ENCODE measurements at places on chromosomes 4 and X.

DNA sequence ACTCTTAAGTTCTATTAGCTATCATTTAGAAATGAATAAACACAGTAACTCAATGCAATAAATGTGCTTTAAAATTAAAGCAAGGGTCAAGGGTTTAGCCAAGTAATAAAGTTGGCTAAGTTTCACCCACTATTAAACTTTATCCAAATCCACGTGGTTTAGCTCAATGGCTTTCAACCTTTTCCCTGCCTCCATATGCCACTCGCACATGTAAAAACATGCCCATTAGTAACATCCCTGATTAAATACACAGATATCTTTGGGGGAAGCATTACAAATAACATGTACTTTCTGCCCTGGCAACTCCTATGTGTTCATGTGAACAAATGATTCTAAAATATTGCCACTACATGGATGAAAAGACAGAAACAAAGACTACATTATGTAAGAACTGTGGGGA, 130.8 kb downstream of the ZAR1 start:
- DNase-seq = no peak

- no peak for DNase-seq
Observed at GRCh38 chrX:15815779-15816437, 25.6 kb downstream of the ZRSR2 start.

GRCh38 chrX:44113337-44113736, 140.1 kb upstream of the NDP start:
- DNase-seq = no peak

DNA sequence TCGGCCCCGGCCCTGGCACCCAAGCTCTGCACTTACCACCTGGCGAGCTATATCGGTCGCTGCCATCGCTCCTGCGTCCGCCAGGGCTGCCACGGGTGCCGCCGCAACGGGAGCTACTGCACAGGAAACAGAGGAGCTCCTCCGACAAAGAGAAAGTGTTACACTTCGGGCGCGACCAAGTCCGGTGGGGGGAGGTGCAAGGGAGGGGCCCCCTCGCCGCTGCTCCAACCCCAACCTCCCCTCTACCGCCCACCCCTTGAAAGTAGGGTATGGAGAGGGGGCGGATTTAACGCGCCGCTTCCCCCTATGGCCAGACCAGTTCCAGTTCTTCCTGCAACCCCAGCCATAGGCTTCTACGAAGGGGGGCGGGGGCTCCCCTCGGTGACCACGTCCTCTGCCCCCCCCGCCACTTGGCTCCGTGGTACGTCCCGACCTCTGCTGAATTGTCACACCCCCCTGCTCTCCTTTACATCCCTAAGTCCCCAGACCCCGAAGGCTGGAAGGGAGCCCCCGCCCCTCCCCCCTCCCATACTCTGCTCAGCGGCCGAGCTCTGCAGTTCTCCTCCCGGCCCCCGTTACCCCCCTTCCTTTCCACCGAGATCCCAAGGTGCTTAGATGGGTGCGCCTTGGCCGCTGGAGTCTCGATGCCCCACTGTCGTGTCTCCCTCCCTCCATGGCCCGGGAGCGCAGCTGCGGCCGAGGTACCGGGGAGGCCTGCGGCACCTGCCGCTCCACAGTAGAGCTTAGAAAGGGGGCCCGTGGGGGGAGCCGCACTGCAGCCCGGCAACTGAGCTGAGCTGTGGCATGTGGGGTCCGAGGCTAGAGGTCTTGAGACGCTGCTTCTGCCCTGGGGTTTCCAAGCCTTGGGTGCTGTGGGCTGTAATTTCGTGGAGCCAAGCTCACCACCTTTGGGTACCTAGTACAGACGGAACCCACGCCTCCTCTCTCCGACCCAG, at the start of gene SEPTIN6:
TSS of gene SEPTIN6 (minus strand) at position 129 of the 956 bp plus-strand sequence. CDS start at position 66, 63 bp downstream.
- DNase-seq = no peak

DNA sequence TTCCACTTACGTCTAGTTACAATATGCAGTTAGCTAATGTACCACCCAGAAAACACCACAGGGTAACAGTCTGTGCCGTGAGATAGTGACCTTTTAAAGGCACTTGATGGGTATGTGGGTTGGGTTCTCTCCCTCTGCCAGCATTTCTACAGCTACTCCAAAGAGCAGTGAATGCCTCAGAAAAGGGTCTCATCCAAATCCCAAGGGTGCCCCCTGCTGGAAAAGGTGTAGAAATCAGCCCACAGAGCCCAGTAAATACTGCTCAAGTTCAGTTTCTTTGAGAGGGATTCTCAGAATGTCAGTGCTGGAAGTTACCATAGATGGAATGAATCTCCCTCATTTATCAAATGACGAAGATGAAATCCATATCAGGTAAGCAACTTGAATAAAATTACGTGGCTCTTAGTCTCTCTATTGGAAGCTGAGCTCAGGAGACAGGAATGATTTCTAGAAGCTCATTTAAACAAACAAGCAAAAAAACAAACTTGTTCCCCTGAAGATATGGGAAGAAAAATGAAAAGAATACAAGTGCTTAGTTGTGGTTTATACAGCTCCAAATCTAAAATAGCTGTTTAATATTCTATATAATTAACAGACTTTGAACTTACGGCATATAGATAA, 9.5 kb downstream of the RNF175 start:
- no peak for DNase-seq

DNA sequence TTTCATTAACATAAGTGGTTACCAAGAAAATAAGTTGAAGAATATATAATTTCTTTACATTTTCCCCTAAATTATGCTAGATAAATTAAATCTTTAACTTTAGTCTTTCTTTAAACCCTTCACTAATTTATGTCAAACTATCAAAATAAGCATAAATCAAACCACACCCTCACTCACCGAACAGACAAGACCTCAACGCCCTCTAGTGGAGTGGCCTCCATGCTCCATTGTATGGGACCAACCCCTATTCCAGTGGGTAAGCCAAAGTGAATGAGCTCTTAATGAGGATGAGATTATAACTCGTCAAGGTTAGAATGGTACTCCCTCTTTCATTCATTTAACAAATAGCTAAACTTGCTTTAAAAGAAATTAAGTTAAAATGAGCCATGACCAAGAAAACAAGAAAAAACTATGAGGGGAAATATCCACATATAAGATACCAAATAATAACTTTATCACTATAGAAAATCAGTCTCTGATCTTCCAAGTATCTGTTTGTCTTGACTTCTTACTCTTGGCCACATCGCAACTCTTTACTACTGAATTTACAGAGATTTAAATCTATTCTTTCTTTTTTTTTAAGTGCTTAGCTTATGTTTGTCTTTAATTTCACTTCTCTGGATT, 15.6 kb upstream of the BBS12 start:
- no peak for DNase-seq

- no peak for DNase-seq
Observed at GRCh38 chr4:81427344-81427821, 44.3 kb downstream of the RASGEF1B start.

- no peak for DNase-seq
Observed at GRCh38 chr4:119659576-119659975, 31.0 kb upstream of the PDE5A start.

- no peak for DNase-seq
Observed at GRCh38 chr4:114087596-114088230, 108.3 kb upstream of the ARSJ start.

GRCh38 chr4:22554670-22555069, 38.8 kb upstream of the ADGRA3 start:
- DNase-seq = no peak

GRCh38 chr4:85233516-85233915, 241.4 kb upstream of the ARHGAP24 start:
- DNase-seq = no peak

- DNase-seq = no peak
Observed at GRCh38 chr4:24515698-24516097, 68.7 kb downstream of the DHX15 start.

- no peak for DNase-seq
Observed at GRCh38 chr4:174314770-174315169, 31.1 kb downstream of the CEP44 start.

GRCh38 chr4:102554992-102555391, 53.8 kb downstream of the NFKB1 start:
- no peak for DNase-seq

DNA sequence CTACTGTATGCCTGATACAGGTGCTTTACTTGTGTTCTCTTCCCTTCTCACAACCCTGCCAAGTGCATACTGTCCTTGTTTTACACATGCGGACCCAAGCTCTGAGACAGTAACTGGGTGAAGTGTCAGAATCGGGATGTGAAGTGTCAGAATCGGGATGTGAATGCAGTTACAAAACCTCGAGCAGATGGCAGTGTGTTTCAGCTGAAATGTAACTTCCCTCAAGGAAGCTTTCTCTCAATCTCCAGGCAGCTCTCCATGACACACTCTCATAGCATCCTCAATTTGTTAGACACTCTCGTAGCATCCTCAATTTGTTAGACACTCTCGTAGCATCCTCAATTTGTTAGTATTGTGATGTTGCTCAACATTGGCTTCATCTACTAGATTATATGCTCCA, 1.1 kb upstream of the HPSE start:
- DNase-seq = no peak

GRCh38 chr4:107930821-107931774, at the start of gene CYP2U1:
TSS of gene CYP2U1 (plus strand) at chr4:107931549. CDS start at chr4:107931644, 95 bp downstream.
- peak; percentile 94 for DNase-seq

DNA sequence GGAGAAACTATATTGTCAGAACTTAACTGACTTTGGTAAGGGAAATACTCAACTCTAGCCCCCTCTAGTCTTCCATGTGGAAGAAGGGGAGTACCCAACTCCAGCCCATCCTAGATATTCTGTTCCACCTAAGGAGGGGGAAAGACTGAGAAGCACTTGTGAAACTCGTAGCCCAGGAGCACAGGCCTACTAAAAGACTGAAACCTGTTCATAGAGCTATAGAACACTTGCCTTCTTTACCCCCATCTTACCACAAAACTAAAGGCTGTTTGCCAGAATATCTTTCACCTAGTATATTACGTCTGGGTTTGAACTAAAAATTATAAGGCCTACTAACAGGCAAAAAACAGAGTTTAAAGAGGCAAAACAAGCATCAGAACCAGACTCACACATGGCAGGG, 15.5 kb downstream of the CLDN22 start:
- no peak for DNase-seq

DNA sequence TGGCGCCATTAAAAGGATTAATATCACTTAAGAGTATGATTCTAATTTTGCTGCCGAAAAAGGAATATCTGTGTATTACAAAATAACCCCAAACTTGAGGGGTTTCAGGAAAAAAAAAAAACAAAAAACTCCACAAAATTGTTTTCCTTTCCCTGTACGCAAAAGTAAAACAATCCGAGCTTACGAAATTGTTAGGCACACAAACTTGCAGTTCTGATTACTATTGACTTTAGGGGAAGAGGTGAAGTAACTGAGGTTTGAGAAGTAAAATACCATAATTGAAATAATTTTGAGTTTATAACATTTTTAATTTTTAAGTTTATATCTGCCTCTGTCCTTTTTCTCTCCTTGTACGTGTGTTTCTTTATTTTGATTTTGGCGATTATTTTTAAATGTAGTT, 64.8 kb downstream of the USP9X start:
- DNase-seq = no peak

- peak; percentile 89 for DNase-seq
Observed at GRCh38 chr4:13840502-13841190, 213.1 kb upstream of the BOD1L1 start.

DNA sequence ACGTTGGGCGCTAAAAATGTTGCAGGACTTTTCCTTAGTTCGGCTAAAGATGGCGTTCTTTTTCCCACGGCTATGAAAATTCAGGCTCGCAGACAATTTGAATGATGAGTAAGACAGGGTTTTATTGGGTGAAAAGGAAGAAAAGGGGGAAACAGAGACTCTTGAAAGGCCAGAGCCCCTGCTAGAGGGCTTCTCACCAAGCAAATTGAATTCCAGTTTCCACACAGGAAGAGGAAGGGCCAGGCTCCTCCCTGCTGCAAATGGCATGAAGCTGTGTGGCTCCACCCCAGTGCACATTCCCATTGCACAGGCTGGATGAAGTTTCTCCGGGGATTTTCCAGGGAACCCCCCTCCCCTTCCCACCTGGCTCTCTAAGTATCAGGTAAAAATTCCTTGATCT, 210.9 kb downstream of the KLHL4 start:
- DNase-seq = no peak

GRCh38 chr4:88078579-88078978, 71.1 kb downstream of the PKD2 start:
- DNase-seq = no peak

GRCh38 chr4:7068883-7069282, 1.0 kb upstream of the GRPEL1 start:
- DNase-seq = no peak

DNA sequence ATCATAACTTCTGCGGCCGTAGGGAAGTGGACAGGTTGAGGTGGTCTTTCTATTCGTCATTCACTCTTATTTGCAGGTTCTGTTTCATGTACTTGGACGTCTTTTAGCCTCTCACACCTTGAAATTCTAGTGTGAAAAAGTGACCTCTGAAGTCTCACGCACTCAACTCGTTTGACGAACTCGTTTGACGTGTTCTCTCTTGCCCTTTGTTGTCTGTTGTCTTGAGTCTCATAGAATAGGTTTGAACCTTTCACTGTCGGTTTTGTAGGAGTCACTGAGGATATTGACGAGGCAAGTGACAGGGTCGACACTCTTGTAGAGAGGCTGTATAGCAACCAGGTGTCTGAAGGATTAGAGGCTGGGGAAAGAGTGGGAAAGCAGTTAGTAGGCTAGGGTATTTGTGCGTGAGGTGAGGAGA, 1.1 kb upstream of the PGRMC2 start:
- DNase-seq = no peak

DNA sequence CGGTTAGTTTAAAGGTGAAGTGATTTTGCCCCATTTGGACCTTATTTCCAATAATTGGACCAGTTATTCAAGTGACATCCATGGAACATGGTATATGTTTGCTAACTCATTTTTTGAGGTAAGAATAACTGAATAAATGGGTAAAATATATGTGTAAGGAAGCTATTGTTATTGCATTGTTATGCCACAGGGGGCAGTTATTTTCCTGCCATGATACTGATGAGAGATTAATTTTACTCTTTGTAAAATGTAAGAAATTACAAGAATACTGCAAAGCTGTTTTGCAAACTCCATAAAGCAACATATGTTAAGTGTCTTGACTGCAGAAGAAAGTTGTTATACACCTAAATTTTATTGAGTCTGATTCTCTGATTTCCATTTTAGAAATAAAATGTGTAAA, 114.0 kb downstream of the IL1RAPL1 start:
- DNase-seq = no peak

DNA sequence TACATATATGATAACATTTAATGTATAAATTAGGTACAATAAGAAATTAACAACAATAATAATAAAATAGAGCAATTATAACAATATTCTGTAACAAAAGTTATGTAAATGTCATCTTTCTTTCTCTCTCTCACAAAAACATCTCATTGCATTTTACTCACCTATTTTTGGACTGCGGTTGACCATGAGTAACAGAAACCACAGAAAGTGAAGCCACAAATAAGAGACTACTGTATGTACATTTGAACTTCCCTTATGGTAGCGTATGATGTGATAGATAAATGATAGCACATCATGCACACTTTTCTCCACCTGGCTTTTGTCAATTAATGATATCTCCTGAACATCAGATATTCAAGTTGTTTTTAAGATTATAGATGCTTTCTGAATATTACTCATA, 80.5 kb downstream of the HNRNPD start:
- DNase-seq = no peak

DNA sequence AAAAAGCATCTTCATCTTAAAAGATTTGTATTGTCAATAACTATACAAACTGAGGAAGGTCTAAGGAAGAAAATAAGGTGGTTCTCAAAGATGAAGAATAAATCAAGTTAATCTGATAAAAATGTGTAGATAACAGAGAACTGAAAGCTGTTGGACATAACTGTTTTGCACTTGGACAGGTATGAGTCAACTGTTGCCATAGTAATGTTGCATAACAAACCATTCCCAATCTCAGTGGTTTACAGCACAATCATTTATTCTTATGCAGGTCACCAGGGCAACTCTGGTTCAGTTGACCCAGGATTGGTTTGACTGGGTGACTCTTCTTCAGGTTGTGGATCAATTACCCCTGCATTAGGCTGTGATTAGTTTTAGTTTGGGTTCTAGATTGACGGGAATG, 2197.7 kb downstream of the ARAP2 start:
- DNase-seq = no peak
